Activated CD4-positive, alpha-beta T cell treated with anti-CD3 and anti-CD28 coated beads for 36 hours (primary cell): ENCODE measurements at places on chromosomes 1 and 21. TPM values are rescaled to one million over a fixed set of nuclear protein-coding genes. Genes with fewer than 3 reads are reported as not detected.

DNA sequence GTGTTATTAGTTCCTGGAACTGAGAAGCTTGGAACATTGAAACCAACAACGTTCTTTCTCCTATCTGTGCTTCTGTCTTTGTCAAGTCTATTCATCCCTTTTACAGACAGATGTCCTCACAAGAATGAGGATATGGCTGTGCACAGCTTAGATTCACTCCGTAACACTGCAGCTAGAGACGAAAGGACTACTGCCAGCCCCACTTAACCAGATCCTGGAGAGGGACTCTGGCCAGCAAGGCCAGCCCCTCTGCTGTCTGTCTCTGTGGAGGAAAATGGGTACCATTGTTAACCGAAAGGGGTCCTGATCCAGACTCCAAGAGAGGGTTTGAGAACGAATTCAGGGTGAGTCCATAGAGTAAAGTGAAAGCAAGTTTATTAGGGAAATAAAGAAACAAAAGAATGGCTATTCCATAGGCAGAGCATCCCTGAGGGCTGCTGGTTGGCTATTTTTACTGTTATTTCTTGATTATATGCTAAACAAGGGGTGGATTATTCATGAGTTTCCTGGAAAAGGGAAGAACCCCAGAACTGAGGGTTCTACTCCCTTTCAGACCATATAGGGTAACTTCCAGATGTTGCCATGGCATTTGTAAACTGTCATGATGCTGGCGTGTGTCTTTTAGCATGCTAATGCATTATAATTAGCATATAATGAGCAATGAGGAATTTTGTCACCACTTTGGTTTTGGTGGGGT, 17.4 kb upstream of the USP24 start:
- no peak overlapping the region for H3K27ac ChIP-seq
- no peak overlapping the region for H3K4me3 ChIP-seq
- peaks cover 2% of the 10 kb centered on the region for H3K36me3 ChIP-seq
- peaks cover 5% of the 10 kb centered on the region for H3K4me1 ChIP-seq
- no peak for DNase-seq
- H3K27me3 ChIP-seq, result peaks cover 8% of the 10 kb centered on the region

GRCh38 chr21:16258844-16259611, 529.2 kb downstream of the USP25 start:
- H3K27ac ChIP-seq, result no peak overlapping the region
- no peak for DNase-seq
- H3K27me3 ChIP-seq, result no peaks in the 10 kb centered on the region
- peaks cover 2% of the 10 kb centered on the region for H3K4me1 ChIP-seq
- H3K4me3 ChIP-seq, result no peak overlapping the region

DNA sequence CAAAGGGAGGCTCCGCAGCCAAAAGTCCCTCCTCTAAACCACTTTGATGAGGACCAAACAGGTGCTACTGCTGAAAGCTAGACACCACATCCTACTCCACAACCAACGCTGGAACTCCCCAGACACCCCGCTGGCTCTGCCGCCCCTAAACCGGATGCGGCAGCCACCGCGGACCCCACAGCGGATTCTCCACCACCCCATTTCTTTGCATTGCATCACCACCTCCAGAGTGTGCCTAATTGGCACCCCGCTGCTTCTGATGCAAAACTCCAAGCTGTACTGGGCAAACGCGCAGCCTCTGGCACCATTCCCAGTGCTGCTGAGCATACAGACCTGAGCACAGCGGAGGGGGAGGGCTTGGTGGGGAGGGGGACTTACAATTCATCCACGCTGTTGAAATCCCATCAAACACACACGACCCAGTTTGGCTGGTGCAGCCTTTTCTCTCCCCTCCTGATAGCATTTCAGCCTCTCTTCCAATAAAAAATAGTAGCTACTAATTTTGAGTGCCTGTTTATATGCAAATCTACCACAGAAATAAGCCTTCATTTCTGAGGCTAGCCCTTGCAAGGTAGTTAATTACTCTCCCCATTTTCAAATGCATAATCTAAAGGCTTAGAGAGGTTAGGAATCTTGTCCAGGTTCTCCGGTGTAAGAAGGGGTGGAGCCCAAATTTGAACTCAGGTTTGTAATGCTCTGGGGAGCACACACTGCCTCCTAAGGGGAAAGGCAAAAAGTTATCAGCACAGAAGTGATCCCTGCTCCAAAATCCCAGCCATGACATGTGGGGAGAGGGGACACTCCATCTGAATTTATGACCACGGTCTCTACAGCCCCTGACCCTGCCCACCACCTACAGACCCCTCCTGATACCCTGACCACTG, 12.2 kb upstream of the RGS16 start:
- peaks cover 61% of the 10 kb centered on the region for H3K4me1 ChIP-seq
- H3K27ac ChIP-seq, result peak overlapping the region; percentile 83
- H3K36me3 ChIP-seq, result peaks cover 4% of the 10 kb centered on the region
- peak; percentile 92 for DNase-seq

Gene SYT6
- total RNA-seq, result not detected

- H3K36me3 ChIP-seq, result peaks cover 21% of the 10 kb centered on the region
- H3K4me3 ChIP-seq, result no peak overlapping the region
- H3K27me3 ChIP-seq, result no peaks in the 10 kb centered on the region
- peaks cover 66% of the 10 kb centered on the region for H3K4me1 ChIP-seq
These were observed 6.3 kb downstream of the LIX1L start for GRCh38 chr1:145951526-145951925.

Gene SERPINC1
- 0.25 TPM for total RNA-seq

DNA sequence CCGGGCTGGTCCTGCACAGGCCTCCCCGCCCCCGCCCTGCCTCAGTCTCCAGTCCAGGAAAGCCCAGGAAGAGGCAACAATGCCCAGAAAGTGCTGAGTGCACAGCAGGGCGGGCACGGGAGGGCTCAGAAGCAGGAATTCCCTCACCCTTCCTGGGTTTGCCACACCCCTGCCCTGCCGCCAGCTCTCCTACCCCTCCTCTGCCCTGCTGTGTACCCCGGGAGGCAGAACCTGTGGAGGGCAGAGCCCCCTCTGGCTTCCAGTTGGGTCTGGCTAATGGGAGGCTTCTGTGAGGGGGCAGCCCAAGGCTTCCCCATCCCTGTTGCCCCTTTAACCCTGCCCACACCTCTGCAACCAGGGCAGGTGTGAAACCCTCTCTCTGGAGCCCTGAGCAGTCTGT, 47.5 kb upstream of the CSF3R start:
- H3K4me3 ChIP-seq, result no peak overlapping the region
- no peak for DNase-seq
- H3K4me1 ChIP-seq, result no peaks in the 10 kb centered on the region
- no peaks in the 10 kb centered on the region for H3K36me3 ChIP-seq

Gene FAM151A
- not detected for total RNA-seq

GRCh38 chr1:112000048-112000447, 10.6 kb upstream of the KCND3 start:
- H3K4me1 ChIP-seq, result no peaks in the 10 kb centered on the region
- DNase-seq, result no peak
- H3K27me3 ChIP-seq, result peaks cover 35% of the 10 kb centered on the region

GRCh38 chr1:23897083-23897482, 16.1 kb downstream of the CNR2 start:
- no peak overlapping the region for H3K27ac ChIP-seq
- H3K4me3 ChIP-seq, result no peak overlapping the region
- H3K36me3 ChIP-seq, result no peaks in the 10 kb centered on the region
- no peak for DNase-seq
- peaks cover 13% of the 10 kb centered on the region for H3K4me1 ChIP-seq

Gene OPN3
- 10.8 TPM for total RNA-seq

DNA sequence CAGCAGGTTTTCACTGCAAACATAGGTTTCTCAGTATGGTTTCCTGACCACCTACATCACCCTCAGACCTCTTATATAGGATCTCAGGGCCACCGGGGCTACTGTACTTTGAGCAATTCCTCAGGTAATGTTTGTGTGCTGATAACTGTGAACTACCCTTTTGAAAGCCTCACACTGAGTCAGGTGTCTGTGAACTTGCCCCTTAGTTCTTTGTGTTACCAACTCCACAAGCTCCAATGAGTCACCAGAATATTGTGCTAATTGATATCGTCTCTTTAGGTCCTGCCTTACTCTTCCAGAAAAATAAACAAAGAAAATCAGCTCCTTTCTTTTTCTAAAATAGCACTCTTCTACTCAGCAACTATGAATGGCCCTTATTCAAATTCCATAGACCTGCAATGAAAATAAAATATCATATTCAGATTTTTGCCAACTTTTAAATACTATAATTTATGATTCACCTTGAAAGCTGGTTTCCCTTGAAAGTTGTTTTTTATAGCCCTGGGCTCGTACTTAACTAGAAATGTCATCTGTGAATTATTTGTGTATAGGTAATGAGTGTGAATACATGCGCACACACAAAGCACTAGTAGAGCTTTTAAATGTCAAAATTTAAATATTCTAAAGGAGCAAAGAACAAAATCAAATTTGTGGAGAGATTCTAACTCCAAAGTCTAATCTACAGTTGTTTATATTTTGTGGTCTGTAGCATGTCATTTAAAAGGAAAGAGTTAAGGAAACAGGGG, 88.1 kb upstream of the WARS2 start:
- H3K27me3 ChIP-seq, result no peaks in the 10 kb centered on the region
- H3K27ac ChIP-seq, result no peak overlapping the region
- DNase-seq, result no peak
- no peaks in the 10 kb centered on the region for H3K36me3 ChIP-seq

- peaks cover 60% of the 10 kb centered on the region for H3K4me1 ChIP-seq
- H3K27me3 ChIP-seq, result peaks cover 5% of the 10 kb centered on the region
- no peaks in the 10 kb centered on the region for H3K36me3 ChIP-seq
- no peak overlapping the region for H3K4me3 ChIP-seq
- DNase-seq, result no peak
These were observed 127.5 kb downstream of the KCNN3 start for GRCh38 chr1:154742606-154743005.

Gene FMN2
- not detected for total RNA-seq

Gene PLCH2
- 5.1 TPM for total RNA-seq

Gene NHLH1
- total RNA-seq, result 0.42 TPM

DNA sequence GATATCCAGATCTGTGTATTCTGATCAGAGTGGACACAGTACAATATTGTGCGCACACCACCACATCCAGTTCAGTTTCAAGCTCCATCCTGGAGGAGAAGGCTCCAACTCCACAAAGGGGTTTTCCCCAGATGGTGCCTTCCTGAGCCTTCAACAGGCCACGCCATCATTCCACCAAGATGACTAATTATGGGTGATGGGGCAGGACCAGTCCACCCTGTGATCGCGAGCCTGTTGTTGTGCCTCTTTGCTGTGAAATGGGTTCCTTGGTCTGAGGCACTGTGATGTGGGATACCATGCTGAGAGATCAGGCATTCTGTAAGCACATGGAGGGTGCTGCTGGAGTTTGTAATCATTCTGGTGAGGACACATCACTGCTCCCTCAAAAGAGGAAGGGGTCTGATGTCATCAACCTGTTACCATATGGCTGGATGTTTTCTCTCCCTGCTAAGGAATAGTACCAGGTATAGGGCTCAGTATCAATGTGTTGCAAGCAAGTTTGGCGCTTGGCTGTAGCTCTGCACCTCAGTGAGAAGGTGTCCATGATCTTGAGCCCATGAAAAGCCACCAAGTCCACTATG, 6.7 kb upstream of the SH2D2A start:
- no peaks in the 10 kb centered on the region for H3K27me3 ChIP-seq
- H3K4me3 ChIP-seq, result no peak overlapping the region
- no peaks in the 10 kb centered on the region for H3K36me3 ChIP-seq
- DNase-seq, result no peak
- no peak overlapping the region for H3K27ac ChIP-seq

Gene ACKR1
- total RNA-seq, result not detected

Gene LYST
- total RNA-seq, result 28.1 TPM

DNA sequence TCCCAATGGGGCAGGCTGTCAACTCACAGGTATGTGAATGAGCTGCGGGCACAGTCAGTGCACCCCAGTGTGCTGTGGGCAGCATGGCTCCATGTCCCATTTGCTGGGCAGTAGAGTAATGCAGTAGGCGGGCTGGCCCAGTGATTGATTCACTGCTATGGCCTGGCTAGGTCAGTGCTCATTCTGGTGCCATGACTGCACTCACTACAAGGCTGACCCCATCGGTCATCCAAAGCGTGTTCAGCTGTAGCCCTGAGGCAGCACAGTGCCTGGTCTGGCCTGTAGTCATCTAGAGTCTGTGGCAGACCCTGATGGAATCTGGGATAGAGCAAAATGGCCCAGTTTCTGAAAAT, 7.4 kb downstream of the HYI start:
- H3K36me3 ChIP-seq, result peaks cover 32% of the 10 kb centered on the region
- no peak overlapping the region for H3K27ac ChIP-seq
- no peaks in the 10 kb centered on the region for H3K27me3 ChIP-seq
- no peak overlapping the region for H3K4me3 ChIP-seq
- H3K4me1 ChIP-seq, result no peaks in the 10 kb centered on the region

DNA sequence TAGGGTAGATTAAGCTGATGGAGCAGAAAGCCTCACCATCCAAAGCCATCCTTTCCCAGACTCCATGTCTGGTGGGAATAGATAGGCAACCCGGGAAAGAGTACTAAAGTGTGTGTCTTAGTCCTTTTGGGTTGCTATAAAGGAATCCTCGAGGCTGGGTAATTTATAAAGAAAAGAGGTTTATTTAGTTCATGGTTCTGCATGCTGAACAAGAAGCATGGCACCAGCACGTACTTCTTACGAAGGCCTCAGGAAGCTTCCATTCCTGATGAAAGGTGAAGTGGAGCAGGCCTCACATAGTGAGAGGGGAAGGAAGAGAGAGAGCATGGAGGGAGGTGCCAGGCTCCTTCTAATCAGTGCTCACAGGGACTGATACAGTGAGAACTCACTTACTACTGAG, 6.2 kb upstream of the SLC37A1 start:
- no peak overlapping the region for H3K27ac ChIP-seq
- H3K27me3 ChIP-seq, result no peaks in the 10 kb centered on the region
- H3K4me3 ChIP-seq, result no peak overlapping the region
- no peak for DNase-seq

Gene THEM5
- total RNA-seq, result not detected

DNA sequence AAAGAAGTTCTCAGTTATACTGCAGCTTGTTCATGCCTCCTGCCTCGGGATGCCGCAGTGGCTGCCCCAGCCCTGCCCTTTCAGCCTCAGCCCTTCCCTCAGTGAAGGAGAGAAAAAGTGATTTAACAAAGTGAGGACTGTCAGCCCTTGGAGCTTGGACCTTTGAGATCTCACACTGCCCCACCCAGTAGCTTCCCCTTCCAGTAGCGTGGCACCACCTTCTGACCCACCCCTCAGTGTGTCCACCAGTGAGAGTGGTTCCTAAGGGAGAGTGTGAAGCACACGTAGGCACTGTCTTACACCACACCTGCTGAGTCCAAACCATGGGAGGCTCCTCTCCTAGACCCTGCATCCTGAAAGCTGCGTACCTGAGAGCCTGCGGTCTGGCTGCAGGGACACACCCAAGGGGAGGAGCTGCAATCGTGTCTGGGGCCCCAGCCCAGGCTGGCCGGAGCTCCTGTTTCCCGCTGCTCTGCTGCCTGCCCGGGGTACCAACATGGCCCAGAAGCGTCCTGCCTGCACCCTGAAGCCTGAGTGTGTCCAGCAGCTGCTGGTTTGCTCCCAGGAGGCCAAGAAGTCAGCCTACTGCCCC, at the start of gene CDA:
CDA (plus strand) TSS at position 464 of the 592 bp plus-strand sequence; CDS start at position 497, 33 bp downstream.
- no peak within 1 kb of the TSS for H3K27ac ChIP-seq
- no peaks in the 10 kb centered on the region for H3K36me3 ChIP-seq
- peaks cover 57% of the 10 kb centered on the region for H3K27me3 ChIP-seq
- no peak for DNase-seq
- peaks cover 6% of the 10 kb centered on the region for H3K4me1 ChIP-seq

Gene C1orf87
- total RNA-seq, result not detected

Gene HSD11B1
- 4.5 TPM for total RNA-seq

Gene ARHGEF10L
- not detected for total RNA-seq

Gene HRNR
- total RNA-seq, result not detected

Gene SPRR5
- total RNA-seq, result not detected
